ENCODE measurements at places on chromosomes 7 and 10. TPM values are rescaled to one million over a fixed set of nuclear protein-coding genes. Genes with fewer than 3 reads are reported as not detected.

TLX1 gene
- not detected for total RNA-seq

CAV1 gene
- total RNA-seq: 764 TPM

SUGCT gene
- total RNA-seq: 36.2 TPM

CALHM3 gene
- not detected for total RNA-seq

TRPV5 gene
- total RNA-seq: not detected

PRXL2A gene
- 39.3 TPM for total RNA-seq

ZCCHC24 gene
- total RNA-seq: 1.0 TPM

NANOS1 gene
- total RNA-seq: 2.6 TPM

MARVELD1 gene
- 34.8 TPM for total RNA-seq

GAD2 gene
- not detected for total RNA-seq

PRSS37 gene
- not detected for total RNA-seq

IFIT2 gene
- total RNA-seq: 0.62 TPM

GSAP gene
- 8.1 TPM for total RNA-seq

JMJD1C gene
- total RNA-seq: 41.2 TPM

EPHA1 gene
- 37.2 TPM for total RNA-seq

SDK1 gene
- total RNA-seq: 1.6 TPM

FAM25G gene
- 21.2 TPM for total RNA-seq

ACBD5 gene
- total RNA-seq: 10.5 TPM
